ENCODE measurements at places on chromosomes 13 and 19.

DNA sequence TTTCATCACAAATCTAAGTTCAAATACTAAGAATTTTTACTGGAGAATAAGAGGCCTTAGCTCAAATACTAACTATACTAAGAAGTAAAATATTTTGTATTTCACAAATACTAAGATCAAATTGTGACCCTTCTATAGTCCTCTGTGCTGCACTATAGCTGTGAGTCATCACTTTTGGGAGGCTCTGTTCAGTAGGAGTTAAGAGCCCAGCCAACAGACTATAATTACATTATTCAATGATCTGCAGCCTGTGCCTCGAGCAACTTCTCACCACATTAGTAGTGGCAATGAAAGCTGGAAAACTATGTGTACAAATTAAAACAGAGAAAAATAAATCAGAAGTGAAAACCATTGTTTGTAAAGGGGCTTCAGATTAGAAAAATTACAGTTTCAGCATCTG is 147.3 kb upstream of the GPC6 start:
- no peak for DNase-seq

- no peak for DNase-seq
Observed at GRCh38 chr13:59111751-59112171, 1052.0 kb downstream of the DIAPH3 start.

DNA sequence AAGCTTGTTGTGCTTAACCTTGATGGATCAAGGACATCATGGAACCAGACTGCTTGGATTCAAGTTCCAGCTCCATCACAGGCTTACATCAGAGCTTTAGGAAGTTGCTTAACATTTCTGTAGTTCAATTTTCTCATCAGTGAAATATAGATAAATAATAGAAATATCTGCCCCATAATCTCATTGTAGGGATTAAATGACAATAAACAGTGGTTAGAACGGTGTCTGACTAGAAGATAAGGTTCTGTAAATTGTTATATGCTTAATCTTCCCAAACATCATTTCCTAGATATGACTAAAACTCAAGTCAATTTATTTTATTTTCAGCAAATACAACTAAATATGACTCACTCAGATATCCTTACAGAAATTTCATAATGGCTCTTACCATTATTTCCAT is 83.5 kb downstream of the SLITRK1 start:
- DNase-seq: no peak

DNA sequence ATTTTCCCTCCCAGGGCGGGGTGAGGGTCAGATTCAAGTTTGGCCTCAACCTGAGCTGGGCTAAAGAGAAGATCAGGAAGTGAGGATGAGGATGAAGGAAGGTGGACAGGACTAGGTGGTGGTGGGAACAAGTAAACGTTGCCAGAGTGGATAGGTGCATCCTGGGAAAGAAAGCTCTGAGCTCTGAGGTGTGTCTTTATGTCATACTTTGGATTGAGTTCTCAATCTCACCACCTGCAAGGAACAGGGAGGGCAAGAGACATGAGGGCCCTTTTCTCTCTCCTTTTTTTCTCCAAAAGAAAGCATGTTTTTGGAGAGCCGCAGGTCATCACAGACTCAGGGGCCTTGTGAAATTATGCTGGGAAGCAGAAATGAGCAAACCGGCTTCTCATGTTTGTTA is 38.2 kb upstream of the IGFL1 start:
- no peak for DNase-seq

GRCh38 chr13:43647471-43647870 is 139.3 kb downstream of the ENOX1 start:
- DNase-seq: no peak

- DNase-seq: no peak
Observed at GRCh38 chr13:87128036-87128435, 543.1 kb upstream of the SLITRK5 start.

GRCh38 chr13:110359840-110360301 is 52.8 kb downstream of the COL4A2 start:
- no peak for DNase-seq

GRCh38 chr19:1376415-1376805 is 7.3 kb upstream of the NDUFS7 start:
- no peak for DNase-seq

DNA sequence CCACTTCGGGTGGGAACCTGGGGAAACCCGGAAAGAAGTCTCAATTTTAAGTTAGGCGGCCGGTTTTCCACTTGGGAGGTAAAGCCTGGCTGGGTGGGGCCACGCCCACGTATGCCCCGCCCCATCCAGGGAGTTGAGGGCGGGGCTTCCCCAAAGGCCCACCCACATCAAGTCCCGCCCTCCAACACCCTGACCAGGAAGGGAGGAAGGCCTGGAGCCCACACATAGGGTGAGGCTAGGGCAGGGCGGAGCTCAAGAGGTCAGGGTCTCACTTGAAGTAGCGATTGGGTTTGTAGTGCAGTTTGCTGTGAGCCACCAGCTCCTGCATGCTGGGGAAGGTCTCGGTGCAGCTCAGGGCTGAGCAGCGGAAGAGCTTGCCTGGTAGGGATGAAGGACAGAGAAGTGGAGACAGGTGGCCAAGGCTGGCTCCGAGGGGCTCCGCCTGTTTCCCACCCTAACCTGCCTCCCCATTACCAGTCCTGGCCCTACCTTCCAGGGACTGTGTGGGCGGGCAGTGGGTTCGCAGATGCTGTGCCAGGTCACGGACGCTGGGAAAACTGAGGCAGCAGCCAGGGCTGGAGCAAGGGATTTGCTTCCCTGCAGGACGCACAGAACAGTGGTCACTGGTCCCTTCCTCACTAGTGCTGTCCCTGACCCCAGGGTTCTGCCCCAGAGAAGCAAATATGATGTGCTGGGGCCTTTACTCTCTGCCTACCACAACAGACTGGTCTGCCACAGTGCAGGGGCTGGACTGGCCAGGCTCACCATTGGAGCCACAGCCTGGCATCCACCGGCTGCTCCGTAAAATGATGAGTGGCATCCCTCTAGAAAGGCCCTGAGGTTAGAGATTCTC is 1.6 kb downstream of the ZNF414 start:
- no peak for DNase-seq

- DNase-seq: no peak
Observed at GRCh38 chr13:45851956-45852355, 403 bp upstream of the SIAH3 start.

DNA sequence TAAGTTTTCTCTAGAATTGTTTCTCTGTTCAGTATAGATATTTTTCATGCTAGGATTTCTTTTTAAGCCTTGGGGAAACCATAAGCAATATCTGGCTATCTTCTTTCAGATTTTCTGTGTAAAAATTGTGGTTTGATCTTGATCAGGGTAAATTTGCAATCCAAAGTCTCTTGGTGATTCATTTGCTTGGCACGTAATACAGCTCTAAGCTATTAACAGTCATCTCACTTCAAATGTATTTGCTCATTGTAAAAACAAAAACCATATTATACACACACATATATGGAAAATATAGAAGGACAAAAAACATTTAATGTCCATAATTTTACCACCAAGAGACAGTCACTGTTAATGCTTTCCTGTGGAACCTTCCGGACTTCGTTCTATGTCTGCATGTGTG is 191.0 kb downstream of the SHISA2 start:
- no peak for DNase-seq

DNA sequence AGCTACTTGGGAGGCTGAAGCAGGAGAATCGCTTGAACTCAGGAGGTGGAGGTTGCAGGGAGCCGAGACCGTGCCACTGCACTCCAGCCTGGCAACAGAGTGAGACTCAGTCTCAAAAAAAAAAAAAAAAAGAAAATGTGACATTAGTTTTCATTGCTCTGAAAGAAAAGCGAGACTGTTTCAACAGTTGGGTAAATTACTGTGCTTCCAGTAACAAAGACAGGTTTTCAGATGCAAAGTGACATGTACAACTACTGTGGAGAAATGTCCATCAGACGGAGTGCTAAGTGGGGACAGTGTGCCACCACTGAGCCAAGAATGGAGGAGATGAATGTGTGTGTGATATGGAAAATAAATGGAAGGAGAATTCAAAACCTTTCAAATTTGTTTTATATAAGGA is 24.2 kb upstream of the SLC15A1 start:
- DNase-seq: no peak

DNA sequence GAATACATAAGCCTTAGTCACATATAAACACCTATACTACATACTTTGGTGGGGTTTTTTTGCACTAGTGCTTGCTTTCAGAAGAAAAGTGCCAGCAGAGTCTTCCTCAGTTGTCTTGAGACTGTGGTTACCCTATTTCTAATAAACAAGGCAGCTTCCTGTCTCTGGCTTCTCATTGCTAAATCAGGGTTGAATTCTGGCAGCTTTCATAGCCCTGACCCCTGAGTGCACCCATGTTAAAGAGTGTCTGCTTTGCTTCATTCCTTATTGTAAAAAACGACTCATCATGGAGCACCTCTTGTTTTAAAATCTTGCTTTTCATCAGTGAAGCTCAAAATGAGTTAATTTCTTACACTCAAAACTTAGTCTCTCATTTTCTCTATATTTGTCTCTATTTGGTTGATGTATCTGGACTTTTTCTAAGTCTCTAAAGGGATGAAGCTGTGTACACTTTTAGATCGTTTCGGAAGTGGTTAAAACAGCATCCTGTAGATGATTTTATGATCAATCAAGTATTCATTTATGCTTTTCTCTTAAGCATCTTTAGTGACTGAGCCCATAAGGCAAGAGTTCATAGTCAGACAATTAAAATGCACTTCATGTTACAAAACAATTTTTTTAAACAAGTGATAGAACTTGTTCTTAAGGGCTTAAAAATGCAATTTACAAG is 72.1 kb downstream of the KLF12 start:
- no peak for DNase-seq

- no peak for DNase-seq
Observed at GRCh38 chr19:33358408-33358807, 15.1 kb upstream of the CEBPG start.

GRCh38 chr13:44270150-44270549 is 103.5 kb upstream of the SERP2 start:
- no peak for DNase-seq

DNA sequence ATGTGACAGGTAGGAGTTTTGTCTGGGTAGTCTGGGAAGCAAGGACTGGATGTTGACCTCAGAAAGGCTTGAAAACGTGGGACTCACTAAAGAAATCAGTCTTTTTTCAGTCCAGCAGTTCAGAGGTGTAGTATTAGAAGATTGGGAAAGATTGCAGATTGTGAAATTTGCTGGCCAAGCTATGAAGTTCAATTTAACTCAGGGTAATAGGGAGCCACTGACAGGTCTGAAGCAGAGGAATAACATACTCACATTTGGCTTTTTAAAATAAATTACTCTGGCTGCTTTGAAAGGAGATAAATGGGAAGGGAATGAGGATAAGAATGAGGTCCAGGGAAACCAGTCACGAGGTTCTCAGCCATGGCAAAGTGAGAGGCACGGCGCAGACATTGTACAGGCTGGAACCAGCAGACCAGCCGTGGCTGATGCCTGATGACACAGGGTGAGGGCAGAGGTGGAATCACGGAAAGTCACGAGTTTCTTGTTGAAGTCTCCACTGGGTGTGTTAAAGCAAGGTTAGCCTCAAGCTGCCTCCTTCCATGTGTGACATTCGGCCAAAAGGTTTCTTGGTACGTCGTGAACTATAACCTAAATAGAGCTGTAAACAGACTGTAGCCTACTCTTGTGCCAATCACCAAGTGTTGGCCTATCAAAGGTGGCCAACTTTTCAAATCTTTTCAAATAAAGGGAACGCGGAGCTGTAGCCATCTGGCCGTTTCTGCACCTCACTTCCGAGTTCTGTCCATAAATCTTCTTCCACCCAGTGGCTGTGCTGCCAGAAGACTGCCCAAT is 377.6 kb downstream of the IRS2 start:
- DNase-seq: no peak

- no peak for DNase-seq
Observed at GRCh38 chr13:22090106-22090505, 419.2 kb downstream of the FGF9 start.

- DNase-seq: no peak
Observed at GRCh38 chr19:38745316-38745715, 1.0 kb upstream of the CAPN12 start.

DNA sequence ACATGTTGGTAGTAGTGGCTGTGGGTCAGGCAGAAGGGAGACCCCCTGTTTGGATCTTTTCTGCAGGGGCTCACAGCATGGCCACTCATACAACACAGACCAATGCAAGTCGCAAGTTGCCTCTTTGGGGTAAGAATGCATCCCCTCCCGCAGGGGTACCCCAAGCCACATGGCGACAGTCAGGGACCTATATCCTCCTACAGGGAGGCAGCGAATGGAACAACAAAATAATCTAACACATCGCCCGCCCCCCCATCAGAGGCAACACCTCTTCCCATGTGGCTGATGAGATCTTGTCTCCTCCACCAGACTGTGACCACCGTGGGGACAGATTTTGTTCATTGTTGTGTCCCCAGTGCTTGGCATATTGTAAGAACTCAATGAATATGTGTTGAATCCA is 40.7 kb upstream of the PNMA8B start:
- no peak for DNase-seq

GRCh38 chr19:3234800-3235199 is 10.3 kb downstream of the CELF5 start:
- DNase-seq: no peak

- peak; percentile 62 for DNase-seq
Observed at GRCh38 chr19:18291590-18292461, 10.4 kb upstream of the JUND start.

GRCh38 chr19:23095418-23095817 is 21.4 kb upstream of the ZNF730 start:
- no peak for DNase-seq

DNA sequence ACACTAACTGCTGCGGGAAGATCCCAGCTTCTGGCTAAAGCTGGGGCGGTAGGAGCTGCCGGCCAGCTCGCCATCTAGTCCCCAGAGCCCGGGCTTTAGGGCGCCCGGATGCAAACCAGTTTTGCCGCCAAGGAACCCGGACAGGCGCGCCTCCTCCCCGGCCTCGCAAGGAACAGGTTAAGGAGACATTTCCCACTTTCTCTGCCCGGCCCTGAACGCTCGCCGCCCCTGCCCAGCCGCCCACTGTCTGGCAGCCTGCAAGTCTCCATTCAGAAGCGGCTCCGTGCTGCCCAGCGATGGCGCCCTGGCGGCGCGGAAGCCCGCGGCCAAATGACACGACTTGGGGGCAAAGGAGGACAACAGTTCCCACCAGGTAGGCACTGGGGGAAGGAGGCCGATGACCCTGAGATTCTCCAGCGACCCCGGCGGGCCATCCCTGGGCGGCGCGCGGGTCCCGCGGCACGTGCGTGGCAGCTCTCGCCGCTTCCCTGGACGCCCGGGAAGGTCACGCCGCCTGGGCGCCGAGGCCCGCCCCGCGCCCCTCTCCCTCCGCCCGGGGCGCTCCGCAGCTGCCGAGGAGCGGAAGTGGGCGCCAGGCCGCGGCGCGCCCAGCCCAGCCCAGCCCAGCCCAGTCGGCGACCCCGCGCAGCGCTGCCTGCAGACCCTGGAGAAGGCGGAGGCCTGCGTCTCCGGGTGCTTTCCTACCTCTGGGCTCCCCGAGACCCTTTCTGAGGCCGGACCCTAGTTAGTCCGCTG is 42.2 kb upstream of the HNRNPA1L2 start:
- no peak for DNase-seq

GRCh38 chr13:37685206-37685605 is 86.6 kb upstream of the POSTN start:
- DNase-seq: no peak

DNA sequence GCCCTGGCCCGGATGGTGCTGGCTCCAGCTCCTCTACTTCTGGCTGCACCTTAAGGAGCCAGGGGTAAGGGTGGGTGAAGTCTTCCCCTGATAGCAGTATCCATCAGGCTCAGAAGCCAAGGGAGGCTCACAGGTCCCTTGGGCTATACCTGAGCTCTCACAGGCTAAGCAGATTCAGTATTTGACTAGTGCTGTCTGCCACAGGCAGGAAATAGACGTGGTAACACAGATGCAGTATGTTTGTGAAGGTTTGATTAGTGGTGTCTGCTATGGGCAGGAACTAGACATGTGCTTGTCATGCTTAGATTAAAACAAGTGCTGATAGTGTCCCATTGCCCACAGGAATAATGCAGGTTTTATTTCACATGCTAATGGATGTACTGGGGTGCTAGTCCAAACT is 4.0 kb downstream of the SYT5 start:
- DNase-seq: no peak

All from activated CD4-positive, CD25-positive, alpha-beta regulatory T cell treated with anti-CD3 and anti-CD28 coated beads, Interleukin-2, amount 50 U/mL, for 16 hours (primary cell).